T-helper 22 cell (primary cell): ENCODE measurements at places on chromosomes 6 and 20.

DNA sequence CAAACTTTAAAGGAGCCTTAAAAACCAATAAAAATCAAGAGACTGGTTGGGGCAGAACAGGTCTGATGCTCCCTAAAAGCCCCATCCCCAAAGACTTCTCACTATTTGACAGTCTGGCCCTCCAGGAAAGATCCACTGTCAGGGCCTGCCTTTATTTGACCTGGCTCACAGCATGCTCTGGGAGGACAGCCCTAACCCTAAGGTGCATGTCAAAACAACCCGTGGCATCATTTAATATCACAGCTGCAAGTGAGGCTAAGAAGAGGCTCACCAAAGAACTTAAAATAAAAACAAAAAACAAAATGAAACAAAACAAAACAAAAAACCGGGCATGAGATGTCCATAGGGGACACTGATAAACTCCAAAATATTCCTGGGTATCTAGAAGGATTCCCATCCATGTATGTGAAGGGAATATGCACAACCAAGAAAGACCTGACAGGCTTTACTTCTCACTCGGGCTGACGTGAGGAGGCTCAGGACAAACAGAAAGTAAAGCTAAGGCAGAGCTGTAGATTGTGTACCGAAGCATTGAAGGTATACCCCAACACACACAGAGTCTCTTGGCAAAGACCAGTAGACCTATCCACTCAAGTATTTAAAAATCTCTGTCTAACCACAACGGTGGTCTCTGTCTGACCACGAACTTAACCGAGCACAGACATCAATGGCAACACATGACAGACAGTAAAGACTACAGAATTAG, 57.3 kb downstream of the AHI1 start:
- DNase-seq = no peak

DNA sequence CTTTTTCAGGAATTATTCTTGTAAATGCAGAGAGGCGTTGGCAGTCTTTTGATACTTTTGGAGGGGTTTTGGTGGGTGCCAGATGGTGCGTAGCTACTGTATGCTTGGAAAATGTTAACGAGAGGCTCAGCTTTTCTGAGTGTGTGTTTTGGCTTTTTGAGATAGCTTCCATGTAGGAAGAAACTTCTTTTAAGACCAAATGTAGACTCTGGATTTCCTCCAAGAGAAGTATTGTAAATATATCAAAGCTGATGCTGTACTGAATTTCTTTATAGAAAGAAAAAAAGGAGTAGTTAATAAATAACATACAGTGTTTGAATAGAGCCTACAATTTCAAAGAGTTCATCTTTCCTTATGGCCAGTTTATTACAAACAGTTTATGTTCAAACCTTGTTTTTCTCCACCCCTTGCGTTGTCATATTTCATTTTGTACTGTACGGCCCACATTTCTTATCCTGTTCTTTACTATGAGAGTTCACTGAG, 16.7 kb downstream of the TIAM2 start:
- DNase-seq = no peak

DNA sequence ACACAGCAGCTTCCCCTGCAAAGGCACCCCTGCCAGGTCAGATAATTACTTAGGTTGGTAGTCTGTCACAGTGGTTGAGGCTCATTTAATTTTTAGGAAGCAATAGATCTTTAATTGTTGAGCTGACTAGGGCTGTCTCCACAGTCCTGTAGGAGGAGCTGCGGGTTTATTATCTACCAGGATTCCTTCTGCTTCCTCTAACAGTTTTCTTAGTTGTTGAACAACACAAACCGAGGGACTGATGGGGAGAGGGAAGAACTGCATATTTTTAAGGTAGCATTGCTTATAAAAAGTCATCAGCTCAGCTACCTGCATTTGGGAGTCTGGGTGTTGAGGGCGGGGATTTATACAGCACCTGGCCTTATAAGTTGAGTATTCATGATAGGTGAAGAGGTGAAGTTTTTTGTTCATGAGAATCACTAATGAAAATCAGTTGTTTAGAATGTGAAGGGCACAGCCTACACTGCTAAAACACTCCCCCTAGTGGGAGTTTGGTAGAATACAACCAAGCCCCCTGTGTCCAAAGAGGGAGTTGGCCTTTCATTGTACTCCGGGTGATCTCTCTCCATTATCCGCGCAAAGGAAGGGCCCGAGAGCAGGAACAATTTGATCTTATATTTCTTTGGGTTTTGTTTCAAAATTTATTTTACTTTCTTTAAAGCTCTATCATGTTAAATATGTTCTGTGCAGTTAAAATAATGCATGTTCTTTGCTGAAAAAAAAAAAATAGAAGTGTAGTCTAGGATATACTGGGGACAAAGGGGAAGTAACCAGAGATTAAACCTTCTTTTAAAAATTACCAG, 69.6 kb downstream of the SSR1 start:
- no peak for DNase-seq

DNA sequence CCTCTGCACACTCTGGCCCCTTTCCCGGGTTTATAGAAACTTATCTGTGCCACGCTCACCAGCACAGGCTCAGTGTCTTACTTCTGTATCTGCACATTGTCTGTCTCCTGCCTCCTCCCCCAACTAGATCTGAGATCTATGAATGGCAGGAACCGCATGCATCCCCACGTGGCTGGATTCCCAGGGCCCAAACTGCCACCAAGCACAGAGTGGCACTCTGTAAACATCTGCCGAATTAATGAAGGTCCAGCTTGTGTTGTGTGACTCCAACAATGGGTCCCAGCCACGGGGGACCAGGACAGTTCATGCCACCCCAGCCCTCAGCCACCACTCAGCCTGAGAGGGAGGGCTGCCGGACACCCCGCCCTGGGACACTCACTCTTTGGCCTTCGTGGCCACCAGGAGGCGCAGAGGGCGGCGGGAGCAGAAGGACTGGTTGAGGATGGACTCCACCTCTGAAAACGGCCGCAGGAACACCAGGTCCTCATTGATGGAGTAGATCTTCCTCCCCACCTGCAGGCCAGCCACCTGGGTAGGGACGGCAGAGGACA, 171.1 kb downstream of the PREX1 start:
- DNase-seq = no peak

- no peak for DNase-seq
These were observed 13.3 kb downstream of the FRK start for GRCh38 chr6:116047173-116047933.
